Memory B cell (primary cell): ENCODE measurements at places on chromosomes 16 and 17.

- no peak for DNase-seq
- H3K27ac ChIP-seq, result no peak overlapping the region
- no peaks in the 10 kb centered on the region for H3K4me1 ChIP-seq
- H3K4me3 ChIP-seq, result no peak overlapping the region
- peaks cover 3% of the 10 kb centered on the region for H3K27me3 ChIP-seq
Observed at GRCh38 chr16:25888868-25889267, 197.1 kb downstream of the HS3ST4 start.

GRCh38 chr16:72932050-72932449 lies 115.9 kb downstream of the ZFHX3 start:
- DNase-seq, result no peak
- H3K4me1 ChIP-seq, result peaks cover 17% of the 10 kb centered on the region
- H3K4me3 ChIP-seq, result peak overlapping the region; percentile 6

GRCh38 chr17:47844814-47845715 lies 4.0 kb upstream of the SCRN2 start:
- H3K4me3 ChIP-seq, result no peak overlapping the region
- H3K27ac ChIP-seq, result no peak overlapping the region
- no peaks in the 10 kb centered on the region for H3K36me3 ChIP-seq

DNA sequence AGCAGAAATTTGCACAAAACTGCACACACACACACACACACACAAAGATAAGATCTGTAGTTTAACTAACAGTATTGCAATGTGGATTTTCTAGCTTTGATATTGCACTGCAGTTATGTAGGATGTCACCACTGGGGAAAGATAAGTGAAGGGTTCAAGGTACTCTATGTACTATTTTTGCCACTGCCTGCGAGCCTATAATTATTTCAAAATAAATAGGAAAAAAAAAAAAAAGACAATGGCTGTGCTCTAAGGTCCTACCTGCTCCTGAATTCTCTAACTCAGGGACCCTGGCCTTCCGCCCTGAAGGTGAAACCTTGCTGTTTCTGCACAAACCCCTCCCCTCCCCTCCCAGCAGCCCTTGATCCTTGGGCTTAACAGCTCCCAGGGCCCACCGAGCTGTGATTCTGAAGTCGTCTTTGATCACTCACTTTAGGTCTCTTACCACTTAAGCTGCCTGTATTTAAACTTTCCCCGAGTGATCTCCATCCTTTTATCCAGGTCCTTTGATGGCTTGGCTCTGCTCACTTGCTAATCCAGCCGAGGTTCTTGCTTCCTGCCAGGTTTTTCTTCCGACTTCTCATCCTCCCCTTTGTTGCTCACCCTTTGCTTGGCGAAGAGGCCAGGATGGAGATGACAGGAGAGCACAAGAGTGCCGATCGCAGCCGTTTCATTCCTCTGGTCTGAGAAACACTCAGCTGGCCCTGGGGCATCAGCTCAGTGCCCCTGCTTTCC lies 37.7 kb downstream of the TMEM114 start:
- no peaks in the 10 kb centered on the region for H3K4me1 ChIP-seq
- H3K27ac ChIP-seq, result no peak overlapping the region
- no peaks in the 10 kb centered on the region for H3K36me3 ChIP-seq
- peaks cover 27% of the 10 kb centered on the region for H3K27me3 ChIP-seq
- no peak for DNase-seq

DNA sequence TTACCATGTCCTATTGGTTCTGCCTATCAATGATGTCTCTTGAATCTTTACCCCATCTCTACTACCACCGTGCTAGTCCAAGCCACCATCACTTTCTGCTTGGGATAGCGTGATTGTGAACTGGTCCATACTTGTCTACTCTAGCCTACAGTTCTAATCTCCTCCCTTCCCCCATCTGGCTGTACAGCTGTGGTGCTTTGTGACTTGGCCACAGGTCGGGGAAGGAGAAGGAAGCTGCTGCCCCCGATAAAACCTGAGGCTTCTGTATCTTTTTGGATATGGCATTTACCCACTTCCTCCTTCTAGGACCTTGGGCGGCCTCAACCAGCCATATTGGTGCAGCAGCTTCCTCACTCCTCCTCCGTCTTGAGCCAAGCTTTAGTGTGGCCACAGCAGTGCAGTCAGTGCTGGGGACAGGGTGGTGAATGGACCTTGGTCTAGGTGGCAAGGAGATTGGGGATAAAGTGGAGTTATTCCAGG lies 314 bp upstream of the ITGA2B start:
- H3K27ac ChIP-seq, result no peak overlapping the region
- no peaks in the 10 kb centered on the region for H3K36me3 ChIP-seq
- peaks cover 17% of the 10 kb centered on the region for H3K4me1 ChIP-seq
- H3K27me3 ChIP-seq, result peaks cover 9% of the 10 kb centered on the region
- no peak overlapping the region for H3K4me3 ChIP-seq

DNA sequence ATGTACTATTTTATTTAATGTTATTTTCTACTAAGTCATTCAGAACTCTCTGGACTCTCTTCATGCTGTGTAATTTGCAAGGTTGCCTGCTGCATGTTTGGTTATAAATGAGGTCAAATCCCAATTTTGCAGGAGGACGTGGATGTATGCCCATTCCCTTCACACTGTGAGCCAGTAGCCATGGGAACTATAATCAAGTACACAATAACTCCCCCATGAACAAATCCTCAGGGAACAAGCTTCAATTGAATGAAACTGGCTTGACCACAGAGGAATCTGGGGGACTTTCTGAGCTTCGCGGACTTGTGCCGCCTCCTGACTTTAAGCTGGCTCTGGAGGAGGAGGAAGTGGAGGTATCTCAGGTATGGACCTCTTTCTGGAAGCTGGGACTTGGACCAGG lies 14.6 kb upstream of the KCTD13 start:
- H3K27ac ChIP-seq, result no peak overlapping the region
- H3K27me3 ChIP-seq, result peaks cover 13% of the 10 kb centered on the region
- no peak overlapping the region for H3K4me3 ChIP-seq
- no peak for DNase-seq
- no peaks in the 10 kb centered on the region for H3K4me1 ChIP-seq
- no peaks in the 10 kb centered on the region for H3K36me3 ChIP-seq

DNA sequence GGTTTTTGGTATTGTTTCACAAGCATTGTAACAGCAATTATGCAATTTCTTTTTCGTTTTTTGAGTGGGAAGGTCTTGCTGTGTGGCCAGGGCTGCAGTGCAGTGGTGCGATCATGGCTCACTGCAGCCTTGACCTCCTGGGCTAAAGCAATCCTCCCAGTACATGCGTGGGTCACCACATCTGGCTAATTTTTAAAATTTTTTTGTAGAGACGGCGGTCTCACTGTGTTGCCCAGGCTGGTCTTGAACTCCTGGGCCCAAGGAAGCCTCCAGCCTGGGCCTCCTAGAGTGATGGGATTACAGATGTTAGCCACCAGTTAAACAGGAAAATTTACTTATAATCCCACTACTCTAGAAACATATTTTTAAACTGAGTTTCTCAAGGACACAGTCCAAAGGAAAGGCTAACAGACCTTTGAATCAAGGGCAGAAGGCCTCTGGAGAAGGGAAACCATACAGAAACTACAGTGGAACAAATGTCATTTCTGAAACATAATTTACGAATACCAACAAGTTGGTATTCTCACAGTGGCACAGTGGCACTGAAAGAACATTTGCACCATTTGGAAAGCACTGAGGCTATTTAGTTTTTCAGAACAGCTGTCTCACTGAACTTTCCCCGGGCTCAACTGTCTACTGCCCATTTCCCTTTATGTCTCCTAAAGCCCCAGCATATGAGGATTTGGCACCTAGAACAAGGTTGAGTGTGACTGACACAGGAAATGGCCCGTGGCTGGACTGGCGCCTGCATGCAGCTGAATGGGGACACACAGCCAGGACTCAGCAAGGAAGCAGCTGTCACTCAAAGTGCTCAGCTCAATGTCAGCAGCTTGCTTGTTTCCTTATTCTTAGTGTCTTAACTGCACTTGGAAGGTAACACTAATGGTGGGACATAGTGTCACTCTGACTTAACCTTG lies 2.8 kb upstream of the PRKAR1A start:
- no peak for DNase-seq
- H3K4me3 ChIP-seq, result no peak overlapping the region
- H3K4me1 ChIP-seq, result peaks cover 18% of the 10 kb centered on the region
- H3K27me3 ChIP-seq, result no peaks in the 10 kb centered on the region

DNA sequence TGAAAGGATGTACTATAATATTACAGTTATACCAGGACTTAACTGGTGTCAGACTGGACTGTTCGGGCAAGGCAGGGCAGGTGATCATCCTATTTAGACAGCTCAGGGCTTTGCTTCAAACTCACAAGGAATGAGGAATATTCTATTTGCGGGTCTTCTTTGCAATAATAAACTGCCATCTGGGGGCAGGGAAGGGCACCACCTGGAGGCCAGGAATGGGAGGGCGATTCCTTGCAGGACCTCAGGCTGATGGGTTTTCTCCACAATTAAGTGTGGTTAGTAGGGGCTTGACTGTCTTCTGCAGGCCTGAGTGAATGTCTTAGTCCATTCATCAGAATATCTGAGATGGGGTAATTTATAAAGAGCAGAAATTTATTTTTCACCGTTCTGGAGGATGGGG lies 424.1 kb downstream of the CA10 start:
- no peak for DNase-seq
- H3K27ac ChIP-seq, result no peak overlapping the region
- no peaks in the 10 kb centered on the region for H3K36me3 ChIP-seq
- peaks cover 3% of the 10 kb centered on the region for H3K27me3 ChIP-seq
- H3K4me3 ChIP-seq, result no peak overlapping the region

- H3K4me1 ChIP-seq, result peaks cover 7% of the 10 kb centered on the region
- peaks cover 2% of the 10 kb centered on the region for H3K27me3 ChIP-seq
- peak within 1 kb of the TSS; percentile 85 for H3K4me3 ChIP-seq
- H3K36me3 ChIP-seq, result peaks cover 6% of the 10 kb centered on the region
- DNase-seq, result peak; percentile 41
Observed at GRCh38 chr17:41835800-41836549, at the start of gene NT5C3B. NT5C3B (minus strand) TSS chr17:41836232; CDS start chr17:41836193, 39 bp downstream.

- peaks cover 5% of the 10 kb centered on the region for H3K4me1 ChIP-seq
- no peaks in the 10 kb centered on the region for H3K36me3 ChIP-seq
- peaks cover 7% of the 10 kb centered on the region for H3K27me3 ChIP-seq
- no peak for DNase-seq
- H3K4me3 ChIP-seq, result no peak overlapping the region
Observed at GRCh38 chr16:82945420-82946101, 318.8 kb downstream of the CDH13 start.

DNA sequence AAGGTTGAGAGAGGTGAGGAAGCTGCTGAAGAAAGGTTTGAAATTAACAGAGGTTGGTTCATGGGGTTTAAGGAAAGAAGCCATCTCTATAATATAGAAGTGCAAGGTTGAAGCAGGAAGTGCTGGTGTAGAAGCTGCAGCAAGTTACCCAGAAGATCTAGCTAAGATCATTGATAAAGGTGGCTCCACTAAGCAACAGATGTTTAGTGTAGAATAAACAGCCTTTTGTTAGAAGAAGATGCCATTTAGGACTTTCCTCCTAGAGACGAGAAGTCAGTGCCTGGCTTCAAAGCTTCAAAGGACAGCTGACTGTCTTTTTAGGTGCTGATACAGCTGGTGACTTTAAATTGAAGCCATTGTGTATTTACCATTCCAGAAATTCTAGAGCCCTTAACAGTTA lies 29.3 kb downstream of the GOSR1 start:
- peaks cover 16% of the 10 kb centered on the region for H3K36me3 ChIP-seq
- H3K4me3 ChIP-seq, result no peak overlapping the region
- DNase-seq, result no peak
- H3K27me3 ChIP-seq, result no peaks in the 10 kb centered on the region
